ENCODE measurements at places on chromosomes 11 and 22.

- no peak for DNase-seq
Observed at GRCh38 chr11:32262367-32262766, 171.5 kb downstream of the RCN1 start.

- DNase-seq: no peak
Observed at GRCh38 chr11:126114486-126115126, 51.9 kb upstream of the CDON start.

- no peak for DNase-seq
Observed at GRCh38 chr11:130997278-130997677, 81.0 kb upstream of the SNX19 start.

- no peak for DNase-seq
Observed at GRCh38 chr11:71399341-71399740, 48.9 kb downstream of the DHCR7 start.

DNA sequence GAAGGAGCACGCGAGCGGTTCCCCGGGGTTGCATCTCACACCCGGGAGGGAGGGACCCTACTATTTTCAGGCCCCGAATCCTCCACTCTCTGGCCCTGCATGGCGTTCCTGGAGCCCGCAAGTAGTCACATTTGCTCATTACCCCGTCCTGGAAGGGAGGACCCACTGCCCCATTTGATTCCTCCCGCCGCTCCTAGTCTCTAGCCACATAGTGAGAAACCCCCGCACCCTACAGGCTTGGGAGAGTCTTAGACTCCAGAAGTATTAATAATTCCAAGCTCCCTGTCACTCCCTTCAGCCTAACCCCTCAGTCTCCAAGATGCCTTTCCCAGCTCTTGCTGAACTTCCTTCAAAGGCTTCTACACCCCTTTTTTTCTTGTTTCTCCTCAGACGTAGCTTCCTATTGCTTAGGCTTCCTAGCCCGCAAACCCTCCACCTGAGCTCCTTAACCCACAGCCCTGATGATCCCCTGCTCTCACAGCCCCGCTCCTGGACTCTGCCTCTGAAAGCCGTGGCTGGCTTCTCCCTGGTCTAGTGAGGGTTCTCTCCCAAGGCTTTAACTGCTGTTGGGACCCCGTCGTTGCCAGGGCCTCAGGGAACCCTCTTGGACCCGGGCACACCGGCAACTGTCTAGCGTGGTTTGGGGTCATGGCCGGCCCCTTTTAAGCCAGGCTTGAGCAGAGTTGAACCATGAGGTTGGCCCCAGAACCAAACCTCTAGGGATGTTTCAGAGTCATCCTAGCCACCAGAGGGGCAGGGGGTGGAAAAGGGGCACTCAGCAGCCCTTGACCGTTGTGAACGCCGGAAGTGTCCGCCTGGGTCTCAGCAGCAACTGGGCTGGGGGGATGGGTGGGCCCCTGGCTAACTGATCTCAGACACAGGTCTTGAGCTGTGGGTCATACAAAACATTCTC is 862 bp downstream of the GGA1 start:
- DNase-seq: no peak

- no peak for DNase-seq
Observed at GRCh38 chr11:78011301-78011700, 11.8 kb downstream of the KCTD14 start.

DNA sequence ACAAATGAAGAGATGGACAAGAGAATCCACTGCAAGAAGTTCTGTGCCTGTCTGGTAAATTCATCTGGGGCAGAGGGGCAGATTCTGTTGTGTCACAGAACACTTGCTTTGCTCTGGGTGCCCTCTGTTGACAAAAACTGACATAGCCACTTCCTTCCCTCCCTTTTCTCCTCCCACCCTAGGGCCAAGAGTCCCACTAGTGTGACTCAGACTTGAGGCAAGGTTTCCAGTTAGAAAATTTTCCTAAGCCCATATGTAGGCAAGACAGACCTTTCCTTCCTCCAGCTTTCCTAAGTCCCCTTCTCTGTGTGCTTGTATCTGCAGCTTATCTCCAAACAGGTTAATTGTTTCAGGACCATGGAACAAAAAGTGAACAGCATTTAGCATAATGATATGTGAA is 106.8 kb downstream of the RBFOX2 start:
- DNase-seq: peak; percentile 42

GRCh38 chr22:49157529-49158339 is 669.9 kb downstream of the BRD1 start:
- DNase-seq: no peak

All from NCI-H146 (cell line).